SW 1271 (cell line): ENCODE measurements at places on chromosomes 1 and 21.

GRCh38 chr1:11951901-11952300, 17.4 kb downstream of the PLOD1 start:
- DNase-seq: no peak

- no peak for DNase-seq
Measured at GRCh38 chr1:205826016-205826806, 13.2 kb upstream of the SLC41A1 start.

DNA sequence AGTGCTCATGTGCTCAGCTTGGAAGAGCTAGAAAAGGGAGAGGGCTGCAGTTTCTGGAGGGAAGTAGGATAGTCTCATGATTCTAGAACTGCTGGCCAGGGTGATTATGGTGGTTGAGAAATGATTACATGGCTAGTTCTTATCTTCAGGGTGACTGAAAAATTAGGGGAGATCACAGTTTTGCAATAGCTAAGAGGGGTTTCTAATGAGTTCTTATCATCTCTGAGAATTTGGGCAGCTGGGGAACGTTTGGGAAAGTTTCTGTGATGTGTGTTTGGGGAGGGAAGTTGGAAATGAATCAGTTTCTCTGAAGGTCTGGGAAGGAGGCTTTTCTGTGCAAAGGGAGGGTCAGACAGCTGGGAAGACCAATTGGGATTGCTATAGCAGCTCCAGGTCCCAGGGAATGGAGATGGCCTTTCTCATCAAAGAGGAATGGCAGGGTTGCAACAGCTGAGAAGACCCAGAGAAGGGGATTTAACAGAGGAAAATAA, 7.6 kb upstream of the RHOU start:
- DNase-seq: no peak

GRCh38 chr1:233025157-233025556, 74.7 kb downstream of the NTPCR start:
- DNase-seq: no peak

GRCh38 chr1:110533230-110533629, 14.3 kb upstream of the KCNA10 start:
- DNase-seq: no peak

DNA sequence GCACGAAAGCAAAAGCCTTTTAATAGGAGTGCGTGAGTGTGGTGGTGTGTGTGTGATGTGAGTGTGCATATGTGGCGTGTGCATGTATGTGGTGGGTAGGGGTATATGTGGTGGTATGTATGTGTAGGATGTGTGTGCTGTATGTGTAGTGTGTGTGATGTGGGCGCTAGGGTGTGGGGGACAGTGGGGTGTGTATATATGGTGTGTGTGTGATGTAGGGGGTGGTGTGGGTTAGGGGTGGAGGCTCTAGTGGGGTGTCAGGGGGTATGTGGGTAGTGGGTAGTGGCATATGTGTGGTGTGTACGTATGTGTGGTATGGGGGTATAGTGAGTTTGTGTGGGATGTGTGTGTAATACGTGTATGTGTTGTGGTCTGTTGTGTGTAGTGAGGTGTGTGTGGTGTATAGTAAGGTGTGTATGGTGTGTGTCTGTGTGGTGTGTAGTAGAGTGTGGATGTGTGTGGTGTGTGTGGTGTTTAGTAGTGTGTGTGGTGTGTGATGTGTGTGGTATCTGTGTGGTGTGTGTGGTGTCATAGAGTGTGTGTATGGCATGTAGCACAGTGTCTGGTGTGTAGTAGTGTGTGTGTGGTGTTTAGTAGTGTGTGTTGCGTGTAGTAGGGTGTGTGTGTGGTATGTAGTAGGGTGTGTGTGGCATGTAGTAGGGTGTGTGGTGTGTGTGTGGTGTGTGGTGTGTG, 86.0 kb downstream of the SYT2 start:
- no peak for DNase-seq

DNA sequence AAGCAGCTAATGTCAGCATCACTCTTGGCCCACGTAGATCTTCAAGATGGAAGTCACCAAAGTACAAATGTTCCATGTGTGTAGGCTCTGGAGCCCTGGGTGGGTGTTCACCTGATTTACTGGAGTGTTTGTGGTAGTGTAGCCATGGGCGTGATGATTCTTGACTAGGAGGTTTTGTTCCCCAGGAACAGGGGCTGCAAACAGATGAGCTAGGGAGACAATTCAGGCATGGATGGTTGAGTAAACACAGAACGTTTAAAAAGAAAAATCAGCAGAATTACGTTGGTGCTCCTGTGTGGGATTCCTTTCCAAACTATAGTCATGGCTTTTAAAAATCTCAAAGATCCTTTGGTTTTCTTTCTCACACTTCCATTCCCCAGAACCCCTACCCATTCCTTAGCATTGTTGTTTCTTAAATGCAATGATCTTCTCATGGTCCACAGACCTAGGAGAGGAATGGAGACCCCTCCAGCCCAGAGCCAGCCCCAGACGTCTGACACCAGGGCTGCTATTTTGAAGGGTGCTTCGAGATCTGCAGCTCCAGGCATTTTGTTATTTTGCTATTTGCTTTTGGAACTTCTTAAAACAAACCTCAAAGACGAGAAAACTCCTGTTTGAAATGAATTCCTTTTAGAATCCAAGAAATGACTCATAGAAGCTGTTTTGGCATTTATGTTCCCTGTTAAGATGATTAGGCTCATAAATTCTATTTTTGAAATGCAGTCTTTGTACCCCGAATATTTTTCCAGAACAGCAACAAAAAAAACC, 115.1 kb downstream of the ETS2 start:
- no peak for DNase-seq

DNA sequence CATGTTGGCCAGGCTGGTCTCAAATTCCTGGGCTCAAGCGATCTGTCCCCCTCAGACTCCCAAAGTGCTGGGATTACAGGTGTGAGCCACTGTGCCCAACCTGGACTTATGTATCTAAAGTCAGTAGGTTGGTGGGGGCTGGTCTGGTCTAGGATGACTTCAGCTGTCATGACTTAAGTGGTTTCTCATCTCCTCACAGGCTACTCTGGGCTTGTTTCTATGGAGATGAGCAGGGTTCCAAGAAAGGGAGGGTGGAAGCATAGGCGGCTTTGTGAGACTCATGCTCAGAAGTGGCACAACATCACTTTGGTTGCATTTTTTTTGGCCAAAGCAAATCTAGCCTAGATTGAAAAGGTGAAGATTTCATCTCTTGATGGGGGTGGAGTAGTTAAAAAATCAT, 115.9 kb upstream of the IVNS1ABP start:
- no peak for DNase-seq

DNA sequence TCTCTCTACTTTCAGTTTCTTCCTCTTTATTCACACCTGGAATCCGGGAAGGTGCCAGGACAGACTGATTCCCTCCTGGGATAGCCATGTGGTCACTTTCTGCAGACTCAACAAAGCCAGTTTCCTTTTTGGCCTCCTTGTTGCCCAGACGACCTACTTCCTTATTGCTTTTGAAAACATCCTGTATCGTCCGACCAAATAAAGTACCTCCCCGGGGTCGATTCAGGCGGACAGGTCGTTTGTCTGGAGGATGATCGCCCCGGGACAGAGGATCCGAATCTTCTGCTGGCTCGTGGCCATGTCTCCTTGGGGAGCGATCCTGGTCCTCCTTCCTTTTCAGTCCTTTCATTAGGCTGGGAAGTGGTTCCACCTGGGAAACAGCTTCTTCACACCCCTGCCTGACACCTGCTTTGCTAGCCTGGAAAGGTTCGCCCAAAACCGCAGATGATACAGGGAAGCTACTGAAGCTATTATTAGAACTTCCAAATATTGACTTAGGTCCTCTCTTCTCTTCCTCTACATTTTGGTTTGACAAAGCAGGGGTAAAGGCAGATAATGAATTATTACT, 1.2 kb downstream of the MCM3AP start:
- DNase-seq: no peak

DNA sequence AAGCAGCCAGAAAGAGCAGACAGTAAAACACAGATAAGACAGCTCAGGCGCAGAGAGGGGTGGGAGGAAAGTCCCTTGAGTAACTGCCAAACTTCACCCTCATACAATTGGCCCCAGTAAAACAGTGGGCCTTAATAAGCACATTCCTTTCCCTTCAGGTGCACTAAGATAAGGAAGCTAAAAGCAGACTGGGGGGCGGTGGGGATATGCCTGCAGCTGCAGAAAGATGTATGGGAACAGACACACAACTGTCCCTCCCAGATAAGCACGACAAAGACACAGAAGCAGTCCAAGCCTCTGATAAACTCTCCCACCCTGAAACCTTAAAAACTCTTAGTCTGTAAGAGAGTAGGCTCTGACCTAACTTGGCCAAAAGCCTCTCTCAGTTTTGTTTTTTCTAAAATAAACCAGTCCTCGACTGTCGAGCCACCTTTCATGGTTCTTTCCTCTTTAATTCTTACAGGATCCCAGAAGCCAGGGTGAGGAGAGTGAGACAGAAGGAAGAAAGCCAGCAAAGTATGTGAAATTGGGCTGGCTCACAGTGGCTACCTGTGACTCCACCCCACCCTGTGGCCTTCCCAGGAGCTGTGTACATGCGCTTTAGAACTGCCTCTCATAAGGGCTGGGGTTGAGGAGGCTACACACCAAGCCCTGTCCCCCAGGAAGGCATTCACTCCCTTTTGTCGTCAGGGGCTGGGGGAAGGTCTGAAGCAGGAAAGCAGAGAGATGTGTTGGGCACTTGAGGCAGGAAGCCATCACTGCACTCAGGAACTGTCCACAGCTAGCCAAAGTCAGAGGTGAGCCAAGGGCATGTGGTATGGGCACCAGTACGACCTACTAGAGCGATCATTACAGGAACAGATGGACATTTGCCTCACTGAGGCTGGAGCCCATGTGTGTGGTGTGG, 4.6 kb downstream of the PGLYRP4 start:
- no peak for DNase-seq
